ENCODE measurements at places on chromosomes 1 and 21.

- no peak for DNase-seq
Observed at GRCh38 chr1:7609311-7609994, 161.6 kb upstream of the VAMP3 start.

DNA sequence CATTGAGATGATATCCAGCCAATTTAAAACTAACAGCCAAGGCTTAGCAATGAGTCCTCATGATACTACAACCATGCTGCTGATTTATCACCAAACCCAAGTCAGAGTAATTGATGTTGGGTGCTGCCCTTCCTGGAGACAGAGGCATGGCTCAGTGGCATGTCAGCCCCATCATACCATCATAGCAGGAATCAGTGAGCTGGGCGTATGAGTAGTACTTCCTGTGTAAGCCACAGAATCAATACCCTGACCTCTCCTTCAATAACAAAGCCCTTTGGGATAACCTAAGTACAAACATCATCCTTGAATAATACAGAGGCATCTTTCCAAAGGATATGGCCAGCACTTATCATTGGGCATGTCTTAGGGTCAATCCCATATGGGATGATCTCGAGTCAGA is 3.0 kb upstream of the LCE1E start:
- DNase-seq, result no peak

DNA sequence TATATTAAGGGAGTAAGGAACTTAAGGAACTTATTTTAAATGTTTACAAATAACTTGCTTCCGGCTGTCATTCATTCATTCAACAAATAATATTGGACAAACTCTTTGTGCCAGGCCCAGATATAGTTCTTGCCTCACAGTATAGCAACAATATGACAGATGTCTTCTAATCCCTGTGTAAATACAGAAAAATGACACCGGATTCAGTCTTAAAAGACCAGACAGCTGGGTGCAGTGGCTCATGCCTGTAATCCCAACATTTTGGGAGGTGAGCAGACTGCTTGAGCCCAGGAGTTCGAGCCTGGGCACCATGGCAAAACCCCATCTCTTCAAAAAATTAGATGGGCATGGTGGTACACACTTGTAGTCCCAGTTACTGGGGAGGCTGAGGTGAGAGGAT is 23.7 kb downstream of the EIF2B3 start:
- no peak for DNase-seq

GRCh38 chr1:192939440-192939839 is 119.7 kb downstream of the UCHL5 start:
- DNase-seq, result no peak

- peak; percentile 38 for DNase-seq
Observed at GRCh38 chr1:175757381-175758015, 14.1 kb upstream of the TNR start.

- DNase-seq, result peak; percentile 69
Observed at GRCh38 chr1:43238085-43238484, 31.7 kb upstream of the TMEM125 start.

DNA sequence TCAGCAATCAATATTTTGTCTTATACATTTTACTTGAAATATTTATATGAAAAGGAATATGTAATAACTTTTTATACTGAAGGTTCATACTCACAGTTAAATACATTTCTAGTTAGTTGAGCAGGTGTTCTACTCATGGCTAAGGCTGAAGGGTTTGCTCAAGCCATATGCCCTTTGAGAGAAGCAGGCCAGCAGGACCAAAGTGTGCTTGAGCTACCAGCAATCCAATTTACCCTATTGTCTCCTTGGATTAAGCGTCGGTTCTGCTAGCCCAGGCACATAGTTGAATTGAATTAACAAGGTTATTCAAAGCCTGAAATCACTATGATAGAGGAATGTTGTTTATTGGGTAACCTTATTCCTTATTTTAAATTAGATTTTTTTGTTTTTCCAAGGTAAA is 151.5 kb upstream of the BACE2 start:
- DNase-seq, result no peak

DNA sequence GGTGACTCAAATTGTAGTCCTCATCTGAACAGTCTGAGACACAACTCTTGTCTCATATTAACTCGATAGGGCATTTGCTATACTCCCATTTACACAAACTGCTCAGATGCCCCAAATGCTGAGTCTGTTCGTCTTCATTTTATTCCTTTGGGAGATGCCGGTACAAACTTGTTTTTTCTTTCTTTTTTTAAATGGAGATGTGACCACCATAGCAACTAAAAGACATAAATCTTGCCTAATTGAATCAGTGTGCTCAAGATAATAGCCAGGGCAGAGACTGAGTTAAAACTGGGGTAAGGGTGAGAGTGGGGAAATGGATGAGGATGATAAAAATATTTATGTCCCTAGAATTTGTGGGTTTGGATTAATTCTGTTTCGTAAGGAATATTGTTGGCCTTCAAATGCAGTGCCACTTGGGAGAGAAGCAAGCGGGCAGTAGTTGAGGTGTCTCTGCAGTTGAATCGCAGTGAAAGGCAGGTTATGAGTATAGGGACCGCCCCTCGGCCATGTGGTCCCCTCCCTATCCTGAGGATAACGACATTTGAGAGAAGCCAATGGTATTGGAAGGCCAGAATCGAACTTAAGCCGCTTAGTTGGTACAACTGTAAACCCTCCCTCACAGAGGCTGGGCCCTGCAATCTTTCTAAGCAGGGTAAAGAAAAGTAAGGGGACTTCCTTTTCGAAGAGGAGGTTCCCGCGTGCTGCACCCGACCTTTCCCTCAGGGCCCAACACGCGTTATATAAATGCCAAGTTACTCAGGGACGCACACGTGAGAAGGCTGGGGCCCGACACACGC is 859 bp upstream of the LRRC8B start:
- peak; percentile 49 for DNase-seq

GRCh38 chr1:112748396-112748795 is 33.3 kb upstream of the PPM1J start:
- DNase-seq, result no peak

DNA sequence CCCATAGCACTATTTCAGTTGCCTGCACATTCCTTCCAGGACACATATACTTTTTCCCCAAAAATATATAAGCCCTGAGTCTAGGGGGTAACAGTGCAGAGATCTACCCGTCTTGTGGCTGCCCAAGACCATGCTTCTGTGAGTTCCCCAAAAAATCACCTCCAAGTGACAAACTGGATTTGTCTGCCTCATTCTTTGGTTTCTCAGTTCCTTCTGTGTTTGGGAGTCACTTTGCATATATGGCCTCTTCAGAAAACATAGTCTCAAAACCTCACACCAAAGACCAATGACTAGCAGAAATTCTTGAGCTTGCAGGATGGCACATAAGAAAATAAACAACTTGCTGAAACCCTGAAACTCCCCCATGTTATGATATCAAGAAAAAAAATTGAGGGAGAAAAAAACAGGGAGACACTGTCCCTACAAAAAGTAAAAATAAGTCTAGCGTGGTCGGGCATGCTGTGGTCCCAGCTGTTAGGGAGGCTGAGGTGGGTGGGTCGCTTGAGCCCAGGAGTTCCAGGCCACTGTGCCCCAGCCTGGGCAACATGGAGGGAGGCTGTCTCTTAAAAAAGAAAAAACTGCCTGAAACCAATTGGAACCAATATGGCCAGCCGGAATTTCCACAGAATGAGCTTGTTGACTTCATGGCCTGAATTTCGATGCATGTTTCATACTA is 8.0 kb downstream of the JMJD4 start:
- no peak for DNase-seq

GRCh38 chr1:116674011-116674531 is 6.5 kb upstream of the IGSF3 start:
- DNase-seq, result no peak

GRCh38 chr21:26834181-26834905 is 10.9 kb downstream of the ADAMTS1 start:
- DNase-seq, result no peak

GRCh38 chr1:2980849-2981248 is 40.4 kb upstream of the ACTRT2 start:
- DNase-seq, result no peak

- DNase-seq, result no peak
Observed at GRCh38 chr1:23008901-23009300, 6.8 kb downstream of the TEX46 start.

DNA sequence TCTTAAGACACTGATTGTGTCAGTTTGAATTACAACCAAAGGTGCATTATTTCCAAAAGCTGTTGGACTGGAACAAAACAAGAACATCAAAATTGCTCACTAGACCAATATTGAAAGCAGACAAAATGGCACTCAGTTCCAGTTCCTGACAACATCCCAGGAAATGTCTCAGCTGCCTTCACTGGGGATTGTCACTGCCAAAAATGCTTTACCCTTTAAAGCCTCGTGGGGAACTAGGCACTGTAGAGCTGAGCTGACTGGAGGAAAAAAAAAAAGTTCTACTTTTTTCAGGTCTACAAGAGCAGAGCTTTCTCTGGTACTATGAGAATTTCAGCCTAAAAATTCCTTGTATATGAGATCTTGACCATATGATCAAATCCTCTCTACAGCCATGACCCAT is 21.9 kb downstream of the GPR52 start:
- no peak for DNase-seq

- DNase-seq, result no peak
Observed at GRCh38 chr1:26961826-26962225, 1.6 kb upstream of the KDF1 start.

DNA sequence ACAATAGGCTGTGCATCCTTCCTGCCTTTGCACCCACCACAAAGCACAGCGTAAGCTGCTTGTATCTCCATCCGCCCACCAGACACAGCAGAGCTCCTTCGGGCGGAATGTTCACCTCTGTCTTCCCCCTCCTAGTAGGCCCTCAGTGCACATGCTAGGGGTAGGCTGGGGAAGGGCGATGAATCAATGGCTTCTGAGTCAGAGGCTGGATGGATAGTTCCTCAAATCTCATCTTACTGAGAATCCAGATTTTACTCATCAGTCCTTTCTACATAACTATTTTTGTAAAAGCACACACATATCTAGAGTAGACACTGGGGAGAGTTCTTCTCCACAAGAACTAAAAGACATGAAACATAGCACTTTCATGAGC is 73.8 kb downstream of the BCAR3 start:
- peak; percentile 87 for DNase-seq

GRCh38 chr1:210263963-210264362 is 31.4 kb downstream of the SERTAD4 start:
- no peak for DNase-seq

Measured in suppressor macrophage treated with lipopolysaccharide for 1 hour (primary cell).